ENCODE measurements at places on chromosomes 7 and 10.

DNA sequence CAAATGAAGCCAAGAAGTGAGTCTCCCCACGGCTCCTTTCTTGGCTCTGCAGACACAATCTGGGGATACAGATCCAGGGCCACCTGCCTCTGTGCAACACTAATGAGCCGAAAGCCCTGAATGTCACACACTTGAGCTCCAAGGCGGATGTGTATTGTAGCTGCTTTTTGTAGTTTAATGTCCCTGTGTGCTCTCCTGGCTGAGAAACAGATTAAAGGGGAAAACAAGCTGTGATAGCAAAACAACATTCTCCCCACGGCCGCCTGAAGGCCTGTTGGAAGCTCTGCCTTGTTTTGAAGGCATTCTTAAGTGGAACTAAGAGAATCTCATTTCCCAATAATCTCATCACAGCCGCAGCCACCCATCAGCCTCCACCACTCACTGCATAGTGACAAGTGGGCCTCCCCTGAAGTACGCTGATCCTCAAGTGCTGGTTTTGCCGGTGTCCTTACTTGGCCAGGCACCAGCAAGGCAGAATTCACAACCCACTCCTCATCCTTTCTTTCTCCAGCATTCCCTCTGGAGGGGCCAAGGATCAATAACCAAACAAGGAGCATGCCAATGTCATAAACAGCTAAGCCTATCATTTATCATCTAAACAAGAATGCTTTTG lies 44.4 kb upstream of the AMPH start:
- DNase-seq = no peak

DNA sequence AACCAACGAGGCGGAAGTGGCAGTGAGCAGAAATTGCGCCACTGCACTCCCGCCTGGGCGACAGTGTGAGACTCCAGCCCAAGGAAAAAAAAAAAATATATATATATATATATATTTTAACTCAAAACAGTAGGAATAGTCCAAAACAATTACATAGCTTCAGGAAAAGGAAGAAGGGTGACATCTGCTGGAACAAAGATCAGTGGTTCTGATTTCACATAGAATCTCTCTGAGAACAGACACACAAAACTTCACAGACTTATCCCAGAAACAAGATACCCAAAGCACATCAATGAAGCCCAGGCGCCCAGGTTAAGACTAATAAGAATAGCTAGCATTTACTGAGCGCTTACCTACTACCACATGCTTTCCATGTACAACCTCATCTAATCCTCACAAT lies 45.0 kb downstream of the DNMBP start:
- DNase-seq = no peak

DNA sequence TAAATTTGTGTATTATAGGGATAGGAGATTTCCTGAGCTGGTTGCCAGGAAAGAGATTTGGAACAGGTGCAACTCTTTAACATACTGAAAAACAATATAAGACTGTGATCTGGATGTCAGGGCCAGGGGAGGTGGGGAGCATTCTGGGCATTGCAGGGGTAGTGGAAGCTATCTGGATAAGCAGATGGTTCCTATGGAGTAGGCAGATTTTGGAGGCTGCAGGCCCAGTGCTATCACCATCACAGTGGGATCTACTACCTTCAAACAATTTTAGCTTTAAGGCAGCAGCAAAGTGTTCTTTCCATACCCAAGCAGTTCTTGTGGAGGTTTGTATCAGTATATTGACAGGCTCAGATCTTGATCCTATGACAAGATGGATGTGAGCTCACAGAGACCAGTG lies 71.1 kb downstream of the ADAM22 start:
- DNase-seq = no peak

- DNase-seq = no peak
These were observed 18.3 kb downstream of the LEP start for GRCh38 chr7:128259131-128260061.

GRCh38 chr10:84581976-84582375 lies 253.6 kb downstream of the CCSER2 start:
- DNase-seq = no peak

DNA sequence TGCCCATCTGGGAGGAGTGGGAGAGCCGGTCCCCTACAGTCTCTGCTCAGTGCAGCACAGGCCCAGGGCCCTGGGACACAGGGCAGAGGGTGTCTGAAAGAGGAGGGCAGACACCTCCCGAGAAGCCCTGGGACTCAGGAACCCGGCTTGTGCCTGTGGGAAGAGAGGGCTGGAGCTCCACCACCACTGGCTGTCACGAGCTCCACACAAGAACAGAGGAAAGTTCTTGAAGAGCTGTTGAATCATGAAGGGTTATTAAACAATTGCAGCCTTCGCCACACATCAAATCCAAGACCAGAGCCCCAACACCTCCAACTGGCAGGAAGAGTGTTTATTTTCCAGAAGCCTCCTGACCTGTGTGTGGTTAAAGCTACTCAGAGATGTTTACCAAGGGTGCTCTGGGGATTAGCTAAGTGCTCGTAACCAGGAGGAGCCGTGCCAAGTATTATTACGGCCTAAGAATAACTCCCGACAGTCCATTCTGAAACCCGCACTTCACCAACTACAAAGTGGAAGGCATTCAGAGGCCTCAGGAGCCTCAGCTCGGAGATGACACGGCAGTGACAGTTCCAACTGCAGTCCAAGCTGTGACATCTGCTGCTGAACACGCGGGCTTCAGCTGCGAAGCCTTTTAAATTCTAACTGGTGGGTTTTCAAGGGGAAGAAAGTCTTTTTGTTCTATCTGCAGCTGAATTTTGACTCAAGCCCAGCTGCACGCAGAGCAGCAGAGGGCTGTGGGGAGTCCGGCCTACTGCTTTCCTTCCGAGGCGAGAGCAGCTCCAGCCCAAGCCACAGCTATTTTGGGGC lies 75.1 kb downstream of the MAD1L1 start:
- no peak for DNase-seq

DNA sequence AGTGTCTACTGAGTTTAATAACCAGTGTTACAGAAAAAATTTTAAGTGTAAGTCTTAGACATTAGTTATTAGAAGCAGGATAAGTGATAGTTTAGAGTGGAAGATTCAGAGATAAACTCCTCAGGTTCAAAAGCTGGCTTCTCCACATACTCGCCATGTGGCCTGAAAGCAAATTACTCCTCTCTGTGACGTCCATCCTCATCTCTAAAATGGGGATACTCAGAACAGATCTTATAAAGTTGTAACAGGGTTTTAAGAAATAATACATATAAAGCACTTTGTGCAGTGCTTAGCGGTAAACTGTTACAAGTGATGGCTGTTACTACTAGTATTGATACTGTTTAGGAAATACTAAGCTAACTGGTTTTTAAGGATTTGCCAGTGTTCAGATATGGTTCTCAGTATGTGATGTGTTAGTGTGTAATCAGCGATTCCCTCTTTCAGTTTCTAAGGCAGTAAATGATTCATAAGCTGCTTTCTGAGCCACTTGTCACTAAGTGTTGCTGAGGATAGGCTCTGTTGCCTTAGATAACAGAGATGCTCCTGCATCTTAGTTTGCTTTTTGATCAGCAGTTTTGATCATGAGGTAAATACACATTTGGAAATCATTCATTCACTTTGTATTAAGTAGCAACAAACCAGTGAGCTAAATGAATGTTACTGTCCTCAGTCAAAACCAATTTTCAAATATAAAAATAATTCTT lies 58.7 kb downstream of the CYP51A1 start:
- no peak for DNase-seq

GRCh38 chr10:63173468-63174232 lies 40.5 kb downstream of the NRBF2 start:
- peak; percentile 62 for DNase-seq

GRCh38 chr7:98949336-98950044 lies 71.2 kb downstream of the TRRAP start:
- no peak for DNase-seq

DNA sequence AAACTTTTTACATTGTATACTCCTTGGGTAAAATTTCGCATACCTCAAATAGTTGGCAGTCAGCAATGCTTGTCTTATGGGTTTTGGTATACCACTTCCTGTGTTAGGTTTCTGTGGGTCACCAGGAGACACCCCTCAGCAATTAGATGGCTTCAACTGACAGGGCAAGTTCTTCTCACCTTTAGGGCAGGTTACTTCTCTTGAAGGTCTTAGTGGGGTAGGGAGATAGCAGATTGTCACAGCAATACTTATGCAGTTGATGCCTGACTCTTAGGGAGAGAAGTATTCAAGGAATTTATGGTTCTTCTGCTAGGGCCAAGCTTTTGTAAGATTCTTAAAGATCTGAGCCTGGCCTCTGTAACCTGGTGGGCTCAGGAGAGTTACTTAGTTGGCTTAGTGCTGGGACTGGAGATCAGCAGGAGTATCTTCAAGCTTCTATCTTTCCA lies 42.9 kb downstream of the MKLN1 start:
- peak; percentile 24 for DNase-seq

DNA sequence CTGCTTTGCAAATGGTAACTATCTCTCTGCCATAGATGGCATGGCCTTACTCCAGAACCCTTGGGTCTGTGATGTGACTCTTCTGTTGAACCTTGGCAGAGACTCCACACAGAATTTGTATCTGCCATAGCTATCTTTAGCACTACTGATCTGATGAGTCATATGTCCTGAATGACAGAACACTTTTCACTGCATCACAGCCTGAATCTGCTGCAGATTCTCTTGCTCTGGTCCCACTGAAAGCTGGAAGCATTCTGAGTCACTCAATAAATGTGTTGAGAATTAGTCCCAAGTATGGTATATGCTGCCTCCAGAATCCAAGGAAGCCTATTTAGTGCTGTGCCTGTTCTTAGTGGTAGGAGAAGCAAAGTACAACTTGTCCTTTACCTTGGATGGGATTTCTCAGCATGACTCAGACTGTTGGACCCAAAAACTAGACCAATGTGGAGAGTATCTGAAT lies 39.5 kb upstream of the ANKRD1 start:
- DNase-seq = peak; percentile 22

- DNase-seq = no peak
These were observed 123.6 kb downstream of the ADCYAP1R1 start for GRCh38 chr7:31175672-31176071.

DNA sequence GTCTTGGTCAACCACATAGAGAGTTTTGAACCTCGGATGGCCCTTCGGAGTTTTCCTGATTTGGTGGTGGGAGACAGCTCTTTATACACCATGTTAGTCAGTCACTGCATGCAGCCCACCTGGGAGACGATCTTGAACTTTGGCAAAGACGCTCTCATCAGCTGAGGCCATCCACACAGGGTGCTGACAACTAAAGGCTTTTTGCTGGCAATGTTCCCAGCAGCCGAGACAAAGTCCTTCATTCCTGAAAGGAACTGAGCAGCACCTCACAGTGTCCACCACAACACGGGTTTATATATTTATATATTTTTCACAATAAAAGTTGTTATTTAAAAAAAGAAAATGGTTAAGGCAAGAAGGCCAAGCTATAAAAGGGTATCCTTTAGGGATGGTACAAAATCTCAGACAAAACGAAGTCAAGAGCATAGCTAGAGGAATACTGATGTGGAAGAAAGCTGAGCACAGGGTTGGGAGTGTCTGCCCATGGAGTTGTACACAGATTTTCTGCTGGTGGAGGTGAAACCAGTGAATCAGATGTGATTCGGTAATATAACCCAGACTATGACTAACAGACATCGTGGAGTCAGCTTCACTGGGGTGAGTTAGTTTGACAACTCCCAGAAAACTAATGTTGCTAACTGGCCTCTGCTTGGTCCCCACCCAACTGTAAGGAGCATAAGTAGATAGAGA lies 27.4 kb upstream of the CAPZA2 start:
- no peak for DNase-seq

GRCh38 chr10:16915300-16915699 lies 98.1 kb upstream of the RSU1 start:
- DNase-seq = no peak

DNA sequence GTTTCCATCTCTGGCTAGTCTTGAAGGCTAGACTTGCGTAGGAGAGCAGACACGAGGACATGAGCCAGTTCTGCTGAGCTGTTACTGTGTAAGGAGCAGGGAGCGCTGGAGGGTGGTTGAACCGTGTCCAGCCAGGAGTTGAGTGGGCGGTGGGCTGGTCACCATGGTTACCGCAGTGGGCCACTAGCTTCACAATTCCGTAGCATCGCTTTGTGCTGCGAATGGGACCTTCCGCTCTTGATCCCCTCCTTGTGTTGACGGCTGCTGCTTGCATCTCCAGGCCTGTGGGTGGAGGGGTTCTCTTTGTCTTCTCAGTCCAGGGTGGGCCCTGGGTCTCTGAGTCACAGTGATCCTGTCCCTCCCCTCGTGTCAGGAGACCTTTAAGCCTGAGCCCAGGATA lies 49.4 kb upstream of the OCM start:
- DNase-seq = no peak

GRCh38 chr7:117435475-117436043 lies 8.3 kb upstream of the ASZ1 start:
- peak; percentile 53 for DNase-seq

DNA sequence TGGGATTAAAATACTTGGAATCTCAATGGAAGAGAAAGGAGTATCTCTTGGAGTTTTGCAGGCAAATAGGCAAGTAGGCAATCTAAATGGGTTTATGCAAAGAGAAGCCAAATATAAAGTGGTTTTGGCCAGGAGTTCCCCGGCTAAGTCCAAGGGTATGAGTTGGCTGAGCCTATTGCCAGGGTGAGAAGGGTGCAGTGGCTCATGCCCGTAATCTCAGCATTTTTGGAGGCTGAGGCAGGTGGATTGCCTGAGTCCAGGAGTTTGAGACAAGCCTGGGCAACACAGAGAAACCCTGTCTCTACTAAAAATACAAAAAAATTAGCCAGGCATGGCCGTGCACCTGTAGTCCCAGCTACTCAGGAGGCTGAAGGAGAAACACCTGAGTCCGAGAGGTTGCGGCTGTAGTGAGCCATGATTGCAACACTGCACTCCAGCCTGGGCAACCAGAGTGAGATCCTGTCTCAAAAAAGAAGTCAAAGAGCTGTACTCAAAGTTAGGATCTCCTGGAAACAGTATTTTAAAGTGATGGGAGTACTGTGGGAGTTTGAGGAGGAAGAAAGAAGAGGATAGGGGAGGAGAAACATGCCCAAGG lies 130.4 kb upstream of the RAB18 start:
- no peak for DNase-seq

DNA sequence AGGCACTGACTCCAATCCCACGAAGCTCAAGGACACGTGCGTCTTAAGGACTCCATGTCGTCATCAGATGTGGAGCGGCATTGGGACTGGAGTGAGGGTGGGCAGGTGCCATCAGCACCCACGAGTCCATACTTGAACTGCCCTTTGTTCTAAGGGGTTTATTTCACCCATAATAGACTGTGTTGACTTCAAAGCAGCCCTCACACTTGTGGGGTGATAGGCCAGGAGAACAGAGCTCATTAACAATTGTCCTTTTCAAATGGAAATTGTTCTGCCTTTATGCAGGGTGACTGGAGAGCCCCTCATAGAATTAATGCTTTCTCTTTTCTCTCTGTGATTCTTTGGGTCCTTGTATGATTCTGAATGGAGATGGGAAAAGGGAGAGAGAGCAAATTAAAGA lies 376.9 kb upstream of the MGMT start:
- DNase-seq = no peak

Measured in GM06990 (cell line).